Inflammatory macrophage treated with lipopolysaccharide for 1 hour (primary cell): ENCODE measurements at places on chromosomes 16 and 17.

DNA sequence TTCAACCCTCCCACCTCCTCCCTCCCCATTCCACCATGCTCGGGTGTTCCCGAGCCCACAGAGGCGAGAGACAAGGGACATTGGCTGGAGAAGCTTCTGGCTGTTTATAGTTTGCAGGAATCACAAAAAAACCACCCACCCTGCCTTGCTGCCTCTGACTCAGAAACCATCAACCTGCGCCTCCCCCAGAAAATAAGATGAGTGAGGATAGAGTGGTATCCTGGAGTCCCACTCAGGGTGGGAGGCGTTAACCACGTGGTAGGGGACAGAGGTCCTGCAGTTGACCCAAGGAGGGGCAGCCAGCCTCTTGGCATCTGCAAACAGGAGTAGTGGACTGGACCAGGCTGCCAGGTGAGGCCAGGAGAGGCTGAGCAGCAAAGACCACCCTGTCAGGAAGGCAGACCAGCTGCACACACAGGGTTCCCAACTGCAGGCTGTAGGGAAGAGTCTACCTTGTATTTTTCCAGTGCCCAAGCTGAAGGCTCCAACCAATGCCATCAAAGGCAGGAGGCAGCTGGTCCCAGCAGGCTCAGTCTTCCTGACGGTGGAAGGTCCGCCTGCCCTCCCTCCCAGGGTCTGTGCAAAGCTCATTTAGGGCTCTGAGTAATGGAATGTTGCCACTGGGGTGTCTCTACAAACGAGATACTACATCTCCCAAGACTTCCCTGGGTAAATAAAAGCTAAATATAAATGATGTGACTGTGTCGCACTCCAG lies 201.5 kb upstream of the TNRC6C start:
- no peak for DNase-seq

DNA sequence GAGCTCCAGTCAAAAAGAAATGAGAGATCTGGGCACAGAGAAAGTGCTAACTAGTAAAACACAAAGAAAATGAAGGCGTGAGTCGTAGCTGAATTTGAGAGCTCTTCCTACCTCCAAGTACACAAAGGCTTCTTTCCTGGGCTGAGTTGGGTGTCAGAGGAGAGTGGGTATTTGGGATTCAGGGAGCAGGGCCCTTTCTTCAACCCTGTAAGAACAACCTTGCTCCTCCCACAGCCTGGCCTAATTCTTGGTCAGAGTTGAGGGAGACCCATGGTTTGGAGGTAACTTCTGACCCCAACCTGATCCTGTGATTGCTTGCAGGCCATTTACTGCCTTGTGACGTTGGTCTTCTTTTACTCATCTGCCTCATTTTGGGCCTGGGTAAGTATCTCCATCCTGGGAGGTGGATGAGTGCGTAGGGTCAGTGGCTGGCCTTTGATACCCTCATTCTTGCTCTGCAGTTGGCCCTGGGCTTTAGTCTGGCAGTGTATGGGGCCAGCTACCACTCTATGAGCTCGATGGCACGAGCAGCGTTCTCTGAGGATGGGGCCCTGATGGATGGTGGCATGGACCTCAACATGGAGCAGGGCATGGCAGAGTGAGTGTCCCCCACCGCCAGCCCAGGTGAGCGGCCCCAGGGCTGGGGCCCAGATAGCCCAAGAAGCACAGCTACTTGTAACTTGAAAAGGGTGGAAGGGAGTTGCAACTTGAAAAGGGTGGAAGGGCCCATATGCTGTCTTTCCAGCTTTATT lies 1.3 kb downstream of the TMEM208 start:
- no peak for DNase-seq

DNA sequence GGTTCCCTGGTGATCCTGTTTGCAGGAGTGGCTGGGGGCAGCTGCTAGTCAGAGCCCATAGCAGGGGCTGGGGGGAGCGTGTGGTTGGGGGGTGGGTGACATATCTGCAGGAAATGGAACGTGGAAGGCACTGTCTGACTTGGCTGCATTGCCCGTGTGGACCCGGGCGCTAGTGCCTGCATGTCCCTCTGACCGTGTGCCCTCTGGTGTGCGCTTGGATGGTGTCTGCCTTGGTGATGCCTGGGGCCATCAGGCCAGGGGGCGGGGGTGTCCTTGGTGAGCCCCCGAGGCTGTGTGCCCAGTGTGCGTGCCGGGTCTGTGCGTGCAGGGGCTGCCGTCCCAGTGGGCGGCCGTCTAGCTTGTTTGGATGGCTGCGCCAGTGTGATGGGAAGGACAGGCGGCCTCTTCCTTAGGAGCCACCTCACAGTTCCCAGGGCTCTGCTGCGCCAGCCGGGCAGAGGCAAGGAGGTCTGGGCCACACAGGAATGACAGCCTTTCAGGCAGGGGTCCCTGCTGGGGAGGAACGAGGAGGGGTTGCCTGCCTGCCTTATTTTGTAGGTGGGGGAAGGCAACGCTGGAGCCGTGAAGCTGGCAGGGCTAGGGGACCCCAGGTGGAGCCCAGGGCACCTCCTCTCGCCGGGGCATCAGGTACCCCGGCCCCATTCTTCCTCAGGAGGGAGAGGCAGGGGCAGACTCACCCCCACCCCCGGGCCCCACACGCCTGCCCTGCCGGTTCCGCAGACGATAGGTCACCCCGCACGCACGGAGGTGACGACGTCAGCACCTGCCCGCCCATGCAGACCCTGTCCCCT lies 693 bp downstream of the NDRG4 start:
- no peak for DNase-seq

- DNase-seq, result no peak
These were observed 17.8 kb upstream of the KSR1 start for GRCh38 chr17:27438348-27438998.

GRCh38 chr16:75229172-75230031 lies 10.6 kb downstream of the CTRB1 start:
- DNase-seq, result no peak

- no peak for DNase-seq
These were observed 1.5 kb downstream of the GSDMB start for GRCh38 chr17:39916918-39917317.

- DNase-seq, result peak; percentile 83
These were observed 18.8 kb downstream of the ZNF652 start for GRCh38 chr17:49343273-49343672.

- DNase-seq, result no peak
These were observed 117.1 kb upstream of the AXIN2 start for GRCh38 chr17:65678546-65678945.

DNA sequence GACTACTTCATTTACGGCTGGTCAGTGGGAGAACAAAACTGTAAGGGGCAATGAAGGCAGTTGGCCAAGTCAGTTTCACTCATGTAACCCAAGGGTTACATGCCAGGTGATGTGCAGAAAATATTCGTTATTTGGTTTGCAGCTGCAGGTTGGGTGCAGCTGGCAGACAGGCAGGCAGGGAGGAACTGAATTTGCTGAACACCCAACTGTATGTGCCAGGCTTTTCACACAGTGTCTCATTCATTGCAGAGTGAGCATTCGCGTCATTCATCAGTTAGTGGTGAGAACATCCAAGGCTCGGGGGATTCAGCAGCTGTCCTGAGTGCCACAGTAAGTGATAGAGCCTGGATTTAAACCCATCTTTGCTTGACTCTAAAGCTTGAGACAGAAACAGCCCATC lies 59.7 kb downstream of the ABCC6 start:
- DNase-seq, result no peak

GRCh38 chr16:67177743-67178699 lies 5.7 kb downstream of the MATCAP1 start:
- peak; percentile 31 for DNase-seq

GRCh38 chr17:37506678-37507077 lies 17.0 kb downstream of the DUSP14 start:
- no peak for DNase-seq

DNA sequence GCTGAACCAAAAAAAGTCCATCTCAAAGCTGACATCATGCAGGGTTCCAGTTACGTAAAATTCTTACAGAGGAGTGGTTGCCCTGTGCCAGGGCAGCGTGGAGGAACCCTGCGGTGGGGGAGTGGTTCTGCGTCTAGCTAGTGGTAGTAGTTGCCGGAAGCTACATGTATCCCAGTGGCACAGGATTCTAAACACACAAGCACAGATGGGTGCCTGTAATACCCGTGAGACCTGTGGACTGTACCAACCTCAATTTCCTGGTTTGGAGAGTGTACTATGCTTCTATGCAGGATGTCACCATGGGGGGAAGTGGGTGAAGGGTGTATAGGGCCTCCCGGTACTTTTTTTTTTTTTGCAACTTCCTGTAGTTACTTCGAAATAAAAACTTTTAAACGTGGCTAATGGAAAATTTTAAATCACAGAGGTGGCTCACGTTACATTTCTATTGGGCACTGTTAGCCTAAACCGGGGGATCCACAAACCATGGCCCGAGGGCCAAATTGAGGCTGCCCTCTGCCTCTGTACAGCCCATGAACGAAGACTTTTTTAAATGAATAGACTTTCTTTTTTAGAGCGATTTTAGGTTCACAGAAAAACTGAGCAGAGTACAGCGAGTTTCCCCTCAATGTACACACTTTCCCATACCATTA lies 38.5 kb downstream of the TBC1D16 start:
- DNase-seq, result peak; percentile 92

DNA sequence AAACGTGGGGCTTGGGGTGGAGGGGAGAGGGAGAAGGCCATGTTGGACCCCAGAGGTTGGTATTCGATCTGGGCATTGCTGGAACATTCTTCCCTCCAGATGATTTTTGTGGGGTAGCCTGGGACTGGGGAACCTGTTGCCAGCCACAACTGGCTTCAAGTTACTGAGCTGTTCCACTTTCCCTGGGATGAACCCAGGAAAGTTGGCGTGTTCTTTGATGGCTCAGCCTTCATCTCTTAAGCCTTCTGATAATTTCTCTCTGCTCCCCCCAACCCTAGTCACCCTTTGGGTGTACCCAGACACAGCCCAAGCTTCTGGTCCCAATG lies 2.1 kb downstream of the TBX21 start:
- no peak for DNase-seq

- no peak for DNase-seq
These were observed 655 bp upstream of the NPTX1 start for GRCh38 chr17:80476877-80477646.

- no peak for DNase-seq
These were observed 15.5 kb upstream of the TMEM94 start for GRCh38 chr17:75440738-75441448.
